A549 (cell line): ENCODE measurements at places on chromosomes 2 and 18.
A peak's percentile ranks its signal among the peaks of the same experiment; 100 is the strongest.

- no peak for DNase-seq
These were observed 416.6 kb upstream of the NXPH2 start for GRCh38 chr2:139196754-139197153.

DNA sequence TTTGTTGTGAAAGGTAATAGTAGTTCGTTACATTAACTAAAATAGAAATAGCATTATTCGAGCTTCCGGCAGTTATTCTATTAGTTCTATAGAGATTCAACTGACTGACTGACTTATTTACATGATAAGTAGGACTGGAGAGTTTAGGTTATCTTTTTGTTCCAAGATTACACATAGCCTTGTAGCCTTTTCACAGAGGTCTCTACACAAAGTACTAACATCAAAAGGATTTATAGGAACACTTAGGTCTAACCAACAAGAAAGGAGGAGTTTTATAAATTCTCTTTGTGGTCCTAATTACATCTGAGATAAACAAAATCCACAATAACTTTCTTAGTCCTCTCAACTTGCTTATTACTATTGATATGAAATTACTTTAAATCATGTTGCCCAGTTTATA lies 62.8 kb downstream of the SOS1 start:
- DNase-seq = no peak

GRCh38 chr18:57698571-57699276 lies 77.1 kb upstream of the NARS1 start:
- no peak for DNase-seq

- no peak for DNase-seq
These were observed 10.3 kb downstream of the ITGA6 start for GRCh38 chr2:172437419-172438341.

DNA sequence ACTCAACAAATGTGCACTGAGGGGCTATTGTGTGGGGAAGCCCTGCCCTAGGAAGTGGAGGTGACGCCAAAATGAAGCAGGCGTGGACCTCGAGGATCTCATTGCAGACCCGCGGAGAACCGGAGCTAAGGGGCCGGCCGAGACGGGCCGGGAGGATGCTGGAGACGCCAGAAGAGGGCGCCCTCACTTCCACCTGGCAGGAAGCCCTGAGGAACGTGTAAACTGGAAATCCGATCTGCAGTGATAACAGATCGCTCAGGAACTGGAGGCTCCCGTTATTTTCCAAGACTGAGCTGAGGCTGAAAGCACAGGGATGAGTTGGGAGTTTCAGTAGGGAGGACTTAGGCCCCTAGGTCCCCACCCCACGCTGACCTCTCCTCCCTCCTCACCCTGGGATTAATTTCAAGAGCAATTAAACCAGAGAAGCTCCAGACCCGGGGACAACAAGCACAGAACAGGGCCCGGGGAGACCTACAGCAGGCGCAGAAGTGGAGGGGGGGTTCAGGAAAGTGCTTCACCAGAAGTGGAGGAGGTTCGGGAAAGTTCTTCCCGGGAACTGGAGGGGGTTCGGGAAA lies 7.7 kb upstream of the COL6A3 start:
- DNase-seq = peak; percentile 85

- peak; percentile 7 for DNase-seq
These were observed 79.8 kb upstream of the CCDC141 start for GRCh38 chr2:179129574-179130238.

GRCh38 chr18:76402026-76402990 lies 92.7 kb downstream of the ZNF516 start:
- no peak for DNase-seq

DNA sequence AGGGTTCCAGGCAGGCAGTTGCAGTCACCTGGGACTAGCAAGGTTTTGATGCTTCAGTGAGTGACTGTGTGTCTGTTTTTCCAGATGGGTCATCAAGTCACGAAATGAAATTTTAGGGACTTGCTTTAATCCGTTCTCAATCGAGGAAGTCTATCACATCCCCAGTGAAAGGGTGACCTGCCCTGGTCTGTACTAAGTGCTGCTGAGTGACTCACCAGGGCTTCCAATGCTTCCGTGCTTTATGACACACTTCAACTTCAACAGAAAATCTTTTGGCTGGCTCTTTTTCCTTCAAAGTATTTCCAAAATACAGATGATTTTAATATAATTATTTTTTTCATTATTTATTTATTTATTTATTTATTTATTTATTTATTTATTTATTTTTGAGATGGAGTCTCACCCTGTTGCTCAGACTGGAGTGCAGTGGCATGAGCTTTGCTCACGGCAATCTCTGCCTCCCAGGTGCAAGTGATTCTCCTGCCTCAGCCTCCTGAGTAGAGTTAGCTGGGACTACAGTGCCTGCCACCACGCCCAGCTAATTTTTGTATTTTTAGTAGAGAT lies 18.4 kb downstream of the TFCP2L1 start:
- no peak for DNase-seq

DNA sequence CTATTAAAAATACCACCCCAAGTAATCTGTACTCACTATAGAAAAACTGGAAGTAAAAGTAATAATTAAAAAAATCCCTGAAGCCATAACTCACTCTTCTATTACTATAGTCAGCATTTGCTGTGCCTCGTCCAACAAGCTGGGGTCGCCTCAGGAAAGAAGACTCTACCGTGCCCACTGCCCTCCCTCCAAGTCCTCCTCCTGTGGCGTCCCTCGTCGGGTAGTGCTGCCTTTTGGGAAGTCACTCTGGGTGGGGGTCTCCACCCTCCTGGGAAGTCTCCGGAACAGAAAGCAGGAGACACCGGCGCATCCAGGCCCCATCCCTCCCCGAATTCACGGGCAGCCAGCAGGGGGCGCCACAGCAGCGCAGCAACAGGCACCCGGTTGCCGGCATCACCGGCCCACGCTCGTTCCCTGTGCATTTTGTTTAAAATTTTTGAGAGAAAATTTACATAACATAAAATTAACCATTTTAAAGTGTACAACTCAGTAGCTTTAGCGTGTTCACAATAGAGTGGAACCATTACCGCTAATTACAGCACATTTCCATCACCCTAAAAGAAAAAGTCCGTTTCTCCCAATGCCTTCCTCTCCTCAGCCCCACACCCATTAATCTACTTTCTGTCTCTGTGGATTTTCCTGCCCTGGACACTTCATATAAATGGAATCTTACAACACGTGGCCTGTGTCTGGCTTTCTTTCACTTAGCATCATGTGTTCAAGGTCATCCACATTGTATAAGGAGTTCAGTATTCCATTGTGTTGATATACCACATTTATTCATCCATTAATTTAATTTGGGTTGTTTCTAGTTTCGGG lies 62.2 kb downstream of the ADNP2 start:
- DNase-seq = peak; percentile 29

DNA sequence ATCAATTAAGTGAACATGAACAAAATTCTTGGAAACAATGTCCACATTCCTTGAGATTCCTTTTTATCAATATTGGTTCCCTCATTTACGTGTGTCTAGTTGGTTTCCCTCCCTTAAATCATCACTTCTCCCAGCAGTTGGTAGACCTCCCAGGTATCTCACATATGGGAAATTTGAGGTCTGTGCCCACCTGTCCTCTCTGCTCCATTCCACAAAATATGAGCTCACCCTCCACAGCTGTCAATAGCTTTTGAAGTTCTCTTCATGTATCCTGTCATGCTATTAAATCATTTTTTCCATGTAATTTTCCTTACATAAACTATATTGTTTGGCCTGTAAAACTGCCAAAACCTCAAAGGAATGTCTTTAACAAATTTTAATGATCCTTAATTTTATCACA lies 992.2 kb upstream of the ACVR2A start:
- DNase-seq = no peak

- DNase-seq = peak; percentile 77
These were observed 28.3 kb downstream of the ANXA4 start for GRCh38 chr2:69770193-69770702.

- no peak for DNase-seq
These were observed 143.9 kb upstream of the SLC39A10 start for GRCh38 chr2:195513119-195513518.

GRCh38 chr18:75497576-75498235 lies 70.2 kb upstream of the SMIM21 start:
- DNase-seq = no peak

DNA sequence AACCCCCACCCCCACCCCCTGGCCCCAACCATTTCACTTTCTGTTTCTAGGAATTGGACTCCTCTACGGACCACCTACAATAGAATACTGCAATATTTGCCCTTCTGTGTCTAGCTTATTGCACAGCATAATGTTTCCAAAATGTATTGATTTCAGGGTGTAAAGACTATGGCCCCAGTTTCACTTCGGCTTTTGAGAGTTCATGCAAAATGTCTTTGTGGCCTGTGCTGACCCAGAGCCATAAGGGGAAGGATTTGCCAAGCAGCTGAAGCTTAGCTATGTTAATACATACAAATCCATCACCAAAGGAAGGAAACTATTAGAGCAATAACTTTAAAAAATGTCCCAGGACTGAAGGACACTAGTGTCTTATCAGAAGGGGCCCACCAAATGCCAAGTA lies 11.2 kb upstream of the ATP9B start:
- no peak for DNase-seq

DNA sequence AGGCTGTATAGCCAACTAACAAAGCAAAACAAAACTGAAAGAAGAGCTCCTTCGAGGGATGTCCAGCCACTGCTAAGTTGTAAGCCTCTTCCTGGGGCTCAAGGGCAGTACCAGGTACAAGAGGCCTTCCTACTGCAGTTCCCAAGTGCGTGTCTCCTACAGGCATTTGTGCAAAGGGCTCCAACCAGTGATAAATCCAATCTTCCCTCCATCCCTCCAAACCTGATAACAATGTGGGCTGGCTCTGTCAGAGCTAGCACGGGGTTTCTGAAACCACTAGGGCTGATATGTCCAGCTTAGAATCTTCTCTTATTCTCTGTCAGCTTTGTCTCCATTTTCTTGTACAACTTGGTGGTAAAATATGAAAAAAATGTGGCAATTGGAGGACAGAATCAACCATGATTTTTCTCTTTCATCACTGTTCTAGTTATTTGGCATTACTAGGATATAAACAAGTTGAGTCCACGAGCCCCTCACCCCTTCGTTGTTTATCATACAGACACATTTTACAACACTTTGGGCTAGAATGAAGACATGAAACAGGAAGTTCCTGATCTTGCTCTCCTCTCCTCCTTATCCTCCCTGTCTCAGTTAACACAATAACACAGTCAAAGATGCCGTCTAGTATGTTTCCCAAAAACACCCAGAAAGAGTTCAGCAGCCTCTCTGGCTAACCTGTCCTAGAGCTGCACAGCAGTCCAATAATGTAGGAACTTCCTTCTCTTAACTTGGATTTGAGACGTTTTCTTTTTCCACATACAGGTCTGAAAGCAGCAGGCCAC lies 35.4 kb upstream of the WIPF1 start:
- DNase-seq = no peak

DNA sequence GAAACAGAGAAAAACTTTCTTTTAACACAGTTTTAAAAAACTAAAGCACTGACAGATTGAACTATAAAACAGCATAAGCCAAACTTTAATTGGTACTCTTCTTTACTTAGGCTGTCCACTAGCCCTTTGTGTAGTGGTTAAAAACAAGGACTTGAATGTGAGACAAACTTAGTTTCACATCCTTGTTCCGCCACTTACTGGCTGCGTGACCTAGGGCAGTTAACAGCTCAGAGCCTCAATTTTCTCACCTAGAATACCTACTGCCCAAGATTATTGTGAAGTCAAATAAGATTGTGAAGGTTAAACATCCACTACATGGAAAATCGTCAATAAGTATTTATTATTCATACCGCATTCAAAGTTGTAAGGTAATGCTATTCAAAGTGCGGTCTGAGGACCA lies 2.0 kb downstream of the WDR35 start:
- DNase-seq = no peak

DNA sequence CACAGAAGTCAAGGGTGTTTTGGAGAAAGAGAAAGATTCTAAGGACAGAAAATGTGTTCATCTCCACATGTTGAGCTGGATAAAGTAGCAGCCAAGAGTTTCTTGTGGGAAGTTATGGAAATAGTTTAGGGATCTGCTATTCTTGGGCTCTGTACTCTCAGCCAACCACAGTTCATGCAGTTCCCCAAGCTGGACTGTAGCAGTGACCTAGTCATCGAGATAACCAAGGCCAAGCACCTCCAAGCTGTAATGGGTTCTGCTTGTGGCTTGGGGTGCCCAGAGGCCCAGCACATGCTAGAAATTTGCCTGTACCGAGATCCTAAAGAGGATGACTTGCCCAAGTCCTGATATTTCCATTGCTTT lies 91.9 kb upstream of the RASGRP3 start:
- no peak for DNase-seq

DNA sequence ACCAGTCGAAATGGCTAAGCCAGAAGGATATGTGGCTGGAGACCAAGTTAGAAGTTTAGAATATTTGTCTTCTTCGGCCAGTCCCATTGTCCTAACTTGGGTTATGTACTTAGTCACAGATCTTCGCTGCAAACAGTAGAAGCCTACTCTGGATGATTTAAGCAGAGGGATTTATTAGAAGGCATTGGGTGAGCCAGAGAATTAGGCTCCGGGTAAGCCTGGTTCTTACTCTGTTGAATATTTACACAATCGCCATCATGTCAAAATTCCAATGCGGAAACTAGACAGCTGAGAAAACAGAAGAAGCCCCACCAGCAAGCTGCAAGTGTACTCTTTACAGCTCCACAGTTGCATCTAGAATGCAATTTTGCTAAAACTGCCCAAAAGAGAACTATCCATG lies 276.6 kb downstream of the CMPK2 start:
- DNase-seq = no peak

- DNase-seq = no peak
These were observed 8.7 kb upstream of the B3GNT2 start for GRCh38 chr2:62187246-62187645.

DNA sequence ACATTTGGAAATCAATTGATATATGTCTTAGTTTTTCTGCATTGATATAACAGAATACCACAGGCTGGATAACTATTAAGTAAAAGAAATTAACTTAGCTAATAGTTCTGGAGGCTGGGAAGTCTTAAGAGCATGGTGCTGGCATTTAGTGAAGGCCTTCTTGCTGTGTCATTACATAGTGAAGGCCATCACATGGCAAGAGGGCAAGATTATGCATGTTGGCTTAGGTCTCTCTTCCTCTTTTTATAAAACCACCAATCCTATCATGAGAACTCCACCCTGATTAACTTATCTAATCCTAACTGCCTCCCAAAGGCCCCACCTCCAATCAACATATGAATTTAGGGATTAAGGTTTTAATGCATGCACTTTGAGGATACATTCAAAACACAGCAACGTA lies 225.5 kb upstream of the VRK2 start:
- DNase-seq = no peak

DNA sequence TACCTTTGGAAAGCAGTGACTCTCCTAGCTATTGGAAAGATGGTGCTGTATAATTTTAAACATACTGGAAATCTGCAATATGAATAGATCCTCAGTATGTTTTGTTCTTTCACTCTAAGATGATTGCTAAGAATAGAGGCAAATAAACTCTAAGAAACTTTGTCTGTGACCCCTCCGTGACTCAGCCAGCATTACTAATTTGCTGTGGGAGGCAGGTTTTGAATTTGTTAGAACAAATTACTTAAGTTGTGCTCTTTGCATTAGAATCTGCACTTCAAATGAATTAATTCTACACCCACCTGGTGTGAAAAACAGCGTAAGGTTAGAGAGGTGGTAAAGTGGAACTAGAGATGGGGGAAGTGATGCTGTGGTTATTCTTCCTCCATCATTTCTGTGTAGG lies 142.2 kb downstream of the RAPGEF4 start:
- DNase-seq = no peak
